ENCODE measurements at places on chromosomes 1 and 21.

DNA sequence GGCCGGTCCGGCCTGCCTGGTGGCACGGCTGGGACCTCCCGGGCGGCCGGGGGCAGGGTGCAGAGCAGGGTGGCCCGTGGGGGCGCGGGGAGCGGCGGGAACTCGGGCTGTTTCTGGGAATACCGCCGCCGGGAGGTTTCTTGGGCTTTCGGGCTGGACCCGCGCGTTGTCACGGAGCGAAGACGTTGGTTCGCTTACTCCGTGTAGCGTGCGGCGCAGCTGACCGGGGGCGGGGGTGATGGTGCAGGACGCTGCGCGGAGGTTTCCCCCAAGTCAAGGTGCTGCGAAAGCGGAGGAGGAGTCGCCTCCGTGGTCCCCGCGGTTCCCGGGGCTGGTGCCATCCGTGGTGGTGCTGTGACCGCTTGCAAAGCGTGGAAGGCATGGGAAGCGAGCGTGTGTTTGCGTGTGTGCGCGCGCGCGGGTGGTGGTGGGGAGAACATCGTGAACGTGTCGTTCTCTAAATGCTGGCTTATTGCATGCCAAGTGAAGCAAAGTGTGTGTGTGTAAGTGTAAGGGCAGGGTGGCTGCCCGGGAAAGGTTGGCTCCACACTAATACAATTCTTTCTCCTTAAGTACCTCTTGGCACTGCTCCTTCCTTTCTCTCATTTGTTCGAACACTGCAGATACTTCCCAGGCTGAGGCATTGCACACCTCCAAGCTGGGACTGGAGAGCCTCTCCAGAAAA is 1.1 kb downstream of the RYR2 start:
- DNase-seq, result no peak

DNA sequence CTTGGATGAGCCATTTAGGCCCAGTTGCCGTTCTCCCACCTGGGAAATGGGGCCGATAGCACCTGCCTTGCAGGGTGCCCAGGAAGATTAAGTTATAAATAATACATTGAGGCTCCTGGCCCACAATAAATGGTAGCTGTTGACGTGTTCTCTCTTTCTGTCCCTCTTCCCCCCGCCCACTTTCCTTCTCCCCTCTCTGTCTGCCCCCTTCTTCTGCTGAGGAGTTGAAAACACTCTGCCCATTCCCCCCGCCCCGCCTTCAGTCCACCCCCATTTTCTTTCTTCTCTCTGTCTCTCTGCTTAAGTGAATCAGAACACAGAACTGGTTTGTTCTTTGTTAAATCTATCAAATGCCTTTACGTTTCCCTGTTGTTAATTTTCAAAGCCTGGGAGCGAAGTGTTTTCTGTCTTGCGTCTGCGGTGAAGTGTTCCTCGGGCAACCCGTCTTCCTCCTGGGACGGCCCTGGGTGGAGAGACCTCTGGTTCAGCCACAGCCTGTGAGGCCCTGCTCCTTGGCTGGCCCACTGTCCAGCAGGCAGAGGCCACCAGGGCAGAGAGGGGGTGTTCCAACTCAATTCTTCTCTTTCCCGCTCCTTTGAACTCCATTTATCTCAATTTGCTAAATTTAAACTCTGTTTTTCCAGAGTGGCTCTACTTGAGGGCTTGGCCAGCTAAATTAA is 29.3 kb upstream of the SELENON start:
- DNase-seq, result no peak

- no peak for DNase-seq
Measured at GRCh38 chr1:16046842-16047241, 3.3 kb downstream of the CLCNKB start.

DNA sequence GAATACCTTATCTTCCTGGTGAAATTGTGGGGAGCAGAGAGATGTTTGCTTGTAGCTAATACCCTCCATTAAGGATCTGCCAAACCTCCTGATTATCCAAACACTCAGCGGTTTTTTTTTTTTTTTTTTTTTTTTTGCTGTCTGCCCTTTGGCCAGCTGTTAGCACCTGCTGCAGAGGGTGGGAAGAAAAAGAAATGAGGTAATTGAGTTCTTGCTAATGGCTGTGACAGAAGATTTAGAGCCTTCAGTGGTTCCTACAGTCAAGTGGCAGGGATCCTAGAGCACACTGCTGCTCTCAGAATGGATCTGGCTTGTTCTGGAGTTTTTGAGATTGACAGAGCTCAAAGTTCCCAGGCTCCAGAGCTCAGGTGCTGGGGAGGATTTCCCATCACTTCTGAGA is 342.5 kb downstream of the DISC1 start:
- DNase-seq, result no peak

DNA sequence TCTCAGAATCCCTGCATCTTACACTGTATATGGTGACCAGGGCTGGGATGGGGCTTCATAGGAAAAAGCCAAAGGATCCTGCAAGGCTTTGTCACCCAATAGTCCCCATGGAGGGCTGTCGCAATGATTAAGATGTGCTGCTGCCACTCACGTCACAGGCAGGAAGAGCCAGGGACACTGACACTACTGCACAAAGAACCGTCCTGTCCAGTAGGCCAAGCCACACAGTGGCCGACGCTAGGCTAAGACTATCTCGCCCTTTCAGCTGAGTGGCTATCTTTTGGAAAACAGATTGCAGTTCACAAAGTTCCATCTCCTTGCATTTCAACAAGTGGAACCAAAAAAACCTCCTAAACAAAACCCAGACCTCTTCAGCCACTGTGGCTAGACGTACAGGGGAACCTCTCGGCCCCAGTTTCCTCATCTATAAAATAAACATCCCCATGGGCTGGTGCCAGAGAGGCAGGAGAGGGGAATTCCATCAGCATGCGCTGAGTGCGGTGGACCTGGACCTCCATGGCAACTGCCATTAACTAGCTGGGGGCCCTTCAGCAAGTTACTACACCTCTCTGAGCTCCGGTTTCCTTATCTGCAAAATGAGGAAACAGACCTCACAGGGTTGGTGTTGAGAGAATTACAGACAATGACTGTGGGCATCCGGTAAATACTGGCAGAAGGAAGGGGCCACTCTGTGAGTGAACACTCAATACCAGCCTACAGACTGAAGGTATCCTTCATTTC is 8.7 kb downstream of the CAPZB start:
- DNase-seq, result no peak

GRCh38 chr1:95180371-95180770 is 53.6 kb upstream of the RWDD3 start:
- no peak for DNase-seq

- no peak for DNase-seq
Measured at GRCh38 chr21:44263221-44263760, 1.6 kb upstream of the DNMT3L start.

DNA sequence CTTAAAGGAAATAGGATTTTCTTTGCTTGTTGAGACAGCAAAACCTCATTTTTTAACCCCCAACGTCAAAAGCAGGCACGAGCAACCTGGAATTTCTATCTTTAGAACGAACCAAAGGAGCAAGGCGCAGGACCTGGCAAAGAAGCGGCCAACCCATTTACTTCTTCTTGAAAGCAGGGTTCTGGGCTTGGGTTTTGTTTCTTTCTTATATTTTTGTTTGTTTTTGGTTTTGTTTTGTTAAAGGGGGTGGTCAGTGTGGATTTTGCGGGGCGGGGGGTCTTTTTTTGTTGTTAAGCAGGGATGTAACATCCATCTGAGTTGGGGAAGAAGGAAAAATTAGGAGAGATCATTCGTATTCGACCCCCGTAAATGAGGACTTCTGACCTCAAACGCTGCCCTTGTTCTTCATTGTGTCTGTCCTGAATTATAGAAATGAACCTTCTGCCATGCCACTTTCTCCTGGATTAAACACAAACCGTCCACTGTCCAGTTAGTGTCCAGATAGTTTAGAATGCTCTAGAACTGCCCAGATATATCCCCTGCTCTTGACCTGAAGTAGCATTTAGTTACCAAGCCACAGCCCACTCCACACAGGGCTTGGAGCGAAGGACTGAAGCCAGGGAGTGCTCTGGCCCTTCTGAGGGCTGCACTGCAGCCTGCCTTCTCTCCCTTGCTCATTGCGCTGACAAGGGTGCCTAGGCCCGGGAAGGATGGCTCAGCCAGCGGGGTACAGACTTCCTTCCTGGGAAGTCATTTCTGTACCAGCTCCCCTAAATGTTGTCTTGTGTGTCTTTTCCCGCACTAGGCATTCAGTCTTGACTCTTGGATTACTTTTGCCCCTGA is 909 bp upstream of the APP start:
- no peak for DNase-seq

DNA sequence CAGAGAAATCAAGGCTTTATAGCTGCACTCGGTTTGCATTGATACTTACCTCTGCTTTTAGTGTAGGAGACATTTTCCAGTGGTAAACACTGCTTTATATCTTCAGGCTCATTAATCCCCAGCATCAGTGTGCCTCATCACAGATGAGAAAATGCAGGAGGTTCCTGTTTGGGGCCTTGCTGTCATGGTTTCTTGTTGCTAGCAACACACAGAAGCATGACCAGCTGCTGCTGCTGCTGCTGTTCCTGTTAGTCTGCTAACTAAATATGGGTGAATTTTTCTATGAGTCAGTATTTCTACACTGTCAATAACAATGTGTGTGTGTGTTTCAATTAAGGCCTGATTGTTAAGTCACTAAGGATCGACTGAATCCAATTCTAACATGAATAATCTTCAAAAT is 85.8 kb upstream of the RGS1 start:
- DNase-seq, result no peak

GRCh38 chr1:39220891-39221870 is 16.7 kb downstream of the MACF1 start:
- DNase-seq, result no peak

GRCh38 chr1:218344814-218345672 is at the start of gene TGFB2:
Gene TGFB2 (plus strand): TSS chr1:218345336. CDS start chr1:218346702, 1,366 bp downstream.
- DNase-seq, result no peak

- no peak for DNase-seq
Measured at GRCh38 chr1:85128316-85128715, 72.5 kb downstream of the SYDE2 start.

DNA sequence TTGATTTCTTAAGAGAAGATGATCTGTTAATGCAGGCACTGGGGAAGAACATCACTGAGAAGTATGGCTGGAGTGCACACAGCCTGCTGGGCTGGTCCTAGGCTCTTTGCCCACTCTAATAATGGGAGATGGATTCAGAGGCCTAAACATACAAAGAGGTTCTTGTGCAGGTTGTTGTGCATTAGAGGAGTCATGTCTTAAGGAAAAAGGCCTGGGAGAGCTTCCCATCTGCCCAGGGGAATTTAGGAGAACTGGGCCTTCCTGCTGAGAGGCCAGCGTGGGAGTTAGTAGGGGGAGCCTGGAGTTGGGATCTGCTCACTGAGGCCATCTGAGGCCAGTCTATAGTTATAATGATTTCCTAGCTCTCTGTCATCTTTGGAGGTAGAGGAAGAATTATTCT is 126.7 kb downstream of the TLR5 start:
- no peak for DNase-seq

DNA sequence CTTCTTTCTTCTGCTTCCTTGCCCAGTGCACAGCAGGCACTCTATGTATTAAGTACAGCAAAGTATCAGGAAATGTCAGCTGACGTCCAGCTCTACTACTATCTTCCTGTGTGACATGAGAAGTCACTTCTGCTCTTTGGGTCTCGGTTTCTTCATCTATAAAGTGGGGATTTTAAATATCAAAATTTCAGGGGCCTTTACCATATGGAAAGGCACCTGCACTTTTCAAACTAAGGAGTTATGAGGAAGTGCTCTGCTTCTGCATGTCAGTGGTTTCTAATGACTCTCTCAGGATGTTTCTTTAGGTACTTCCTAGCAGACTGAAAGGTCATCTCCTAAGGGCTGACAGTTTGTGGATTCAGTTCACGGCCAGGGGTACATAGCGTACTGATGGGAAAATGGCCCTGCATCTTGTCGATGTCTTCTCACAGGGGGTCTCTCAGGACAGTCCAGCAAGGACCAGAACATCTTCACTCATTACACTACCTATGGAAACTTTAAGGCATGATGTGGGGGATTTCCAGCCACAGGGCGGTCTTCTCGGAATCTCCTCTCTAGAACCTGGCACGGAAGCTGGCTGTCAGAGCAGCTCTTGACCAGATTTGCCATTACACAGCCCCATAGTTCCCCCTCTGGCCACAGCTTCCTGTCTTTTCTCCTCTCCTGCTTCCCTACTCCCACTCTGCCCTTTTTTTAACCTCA is 42.0 kb upstream of the MTF1 start:
- DNase-seq, result no peak

- DNase-seq, result no peak
Measured at GRCh38 chr1:236016782-236017400, 48.0 kb downstream of the NID1 start.

DNA sequence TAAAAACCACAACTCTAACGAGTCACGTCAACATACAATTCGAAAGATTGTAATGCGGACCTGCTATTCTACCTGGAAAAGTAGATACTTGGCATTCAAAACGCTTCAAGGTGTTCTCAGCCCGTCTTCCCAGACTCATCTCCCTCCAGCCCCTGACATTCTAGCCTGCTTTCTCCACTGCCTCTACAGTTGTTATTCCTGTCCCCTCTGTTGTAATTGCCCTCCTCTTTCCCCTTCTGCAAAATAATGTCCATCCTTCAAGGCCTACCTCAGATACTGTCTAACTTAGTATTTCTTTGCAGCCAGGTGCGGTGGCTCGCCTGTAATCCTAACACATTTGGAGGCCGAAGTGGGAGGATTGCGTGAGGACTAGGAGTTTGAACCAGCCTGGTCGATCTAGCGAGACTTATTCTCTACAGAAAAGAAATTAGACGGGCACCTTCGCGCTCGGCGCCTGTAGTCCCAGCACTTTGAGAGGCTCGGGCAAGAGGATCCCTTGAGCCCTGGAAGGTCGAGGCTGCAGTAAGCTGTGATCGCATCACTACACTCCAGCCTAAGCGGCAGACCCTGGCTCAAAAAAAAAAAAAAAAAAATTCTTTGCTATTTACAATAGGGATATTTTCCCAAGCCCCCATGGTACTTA is 756 bp upstream of the RBM34 start:
- DNase-seq, result no peak

GRCh38 chr1:209652873-209653401 is 712 bp upstream of the LAMB3 start:
- DNase-seq, result no peak

DNA sequence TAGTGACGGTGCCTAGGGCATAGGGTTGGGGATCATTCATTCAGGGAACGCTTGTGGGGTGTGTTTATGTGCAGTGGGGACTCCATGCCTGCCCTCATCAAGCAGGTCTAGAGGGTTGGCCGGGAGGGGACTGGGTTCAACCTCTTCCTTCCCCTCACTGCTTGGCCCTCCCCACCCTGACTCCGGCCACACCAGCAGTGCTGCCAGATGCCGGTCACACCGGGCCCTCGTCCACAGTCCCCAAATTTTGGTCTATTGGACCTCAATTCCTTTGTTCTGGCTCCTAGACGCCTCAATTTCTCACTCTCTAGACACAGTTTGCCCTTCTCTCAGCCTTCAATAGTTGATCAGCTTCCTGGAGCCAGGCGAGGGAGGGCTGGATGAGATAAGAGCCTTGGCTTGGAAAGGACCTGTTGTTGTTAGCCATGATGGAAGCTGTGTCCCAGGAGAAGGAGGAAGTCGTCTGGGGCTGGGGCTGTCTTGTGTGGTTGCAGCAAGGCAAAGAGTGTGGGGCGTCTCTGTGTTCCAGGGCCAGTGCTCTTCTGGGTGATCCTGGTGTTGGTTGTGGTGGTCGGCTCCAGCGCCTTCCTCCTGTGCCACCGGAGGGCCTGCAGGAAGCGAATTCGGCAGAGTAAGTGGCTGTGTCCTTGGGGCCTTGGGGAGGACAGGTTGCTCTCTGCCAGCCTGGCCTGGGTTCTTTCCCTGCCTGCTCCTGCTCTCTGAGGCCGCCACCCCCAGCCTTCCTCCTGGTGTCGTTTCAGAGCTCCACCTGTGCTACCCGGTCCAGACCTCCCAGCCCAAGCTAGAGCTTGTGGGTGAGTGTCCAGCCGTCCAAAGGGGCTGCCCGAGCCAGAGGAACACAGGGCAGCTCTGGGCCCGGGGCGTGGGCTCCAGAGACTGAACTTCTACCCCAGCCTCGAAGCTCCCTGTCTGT is 41.1 kb upstream of the TNFRSF1B start:
- DNase-seq, result no peak

GRCh38 chr1:63522891-63523728 is at the start of the genes EFCAB7 and ITGB3BP:
Gene EFCAB7 (plus strand): TSS chr1:63523525. CDS start chr1:63525573, 2,048 bp downstream.
Gene ITGB3BP (minus strand): TSS chr1:63523225. CDS start chr1:63523133, 92 bp downstream.
- DNase-seq, result peak; percentile 25

All from cortex of kidney (tissue), 1 donor.